ENCODE measurements at places on chromosomes 2 and 18.

DNA sequence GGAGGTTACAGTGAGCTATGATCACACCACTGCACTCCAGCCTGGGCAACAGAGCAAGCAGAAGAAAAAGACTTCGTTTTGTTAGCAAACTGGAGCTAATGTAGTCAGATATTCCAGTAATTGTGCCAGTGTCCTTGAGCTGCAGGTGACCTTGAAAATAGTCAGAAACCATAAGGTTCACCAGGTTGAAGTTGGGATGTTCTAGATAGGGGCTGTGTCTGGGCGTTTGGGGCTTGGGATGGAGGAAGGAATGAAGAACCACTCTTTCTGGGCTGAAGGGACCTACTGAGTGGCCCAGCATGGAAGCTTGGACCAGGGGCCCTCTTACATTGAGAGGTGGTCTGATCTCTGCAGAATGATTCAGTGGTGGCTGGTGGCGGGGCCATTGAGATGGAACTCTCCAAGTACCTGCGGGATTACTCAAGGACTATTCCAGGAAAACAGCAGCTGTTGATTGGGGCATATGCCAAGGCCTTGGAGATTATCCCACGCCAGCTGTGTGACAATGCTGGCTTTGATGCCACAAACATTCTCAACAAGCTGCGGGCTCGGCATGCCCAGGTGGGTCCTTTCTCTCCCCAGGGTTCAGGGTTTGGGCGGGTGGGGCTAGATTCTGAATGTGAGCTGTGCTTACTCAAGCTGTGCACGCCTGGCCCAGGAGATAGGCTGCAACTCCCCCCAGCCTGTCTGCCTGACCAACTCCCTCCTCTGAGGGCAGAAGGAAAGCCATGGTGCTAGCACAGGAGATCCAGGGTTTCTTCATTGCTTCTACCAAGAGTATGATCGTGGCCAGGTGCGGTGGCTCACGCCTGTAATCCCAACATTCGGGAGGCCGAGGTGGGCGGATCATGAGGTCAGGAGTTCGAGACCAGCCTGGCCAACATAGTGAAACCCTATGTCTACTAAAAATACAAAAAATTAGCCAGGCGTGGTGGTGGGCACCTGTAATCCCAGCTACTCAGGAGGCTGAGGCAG is 17.1 kb downstream of the CCT7 start:
- DNase-seq: no peak

GRCh38 chr2:11592671-11593574 is 59.1 kb downstream of the GREB1 start:
- no peak for DNase-seq

DNA sequence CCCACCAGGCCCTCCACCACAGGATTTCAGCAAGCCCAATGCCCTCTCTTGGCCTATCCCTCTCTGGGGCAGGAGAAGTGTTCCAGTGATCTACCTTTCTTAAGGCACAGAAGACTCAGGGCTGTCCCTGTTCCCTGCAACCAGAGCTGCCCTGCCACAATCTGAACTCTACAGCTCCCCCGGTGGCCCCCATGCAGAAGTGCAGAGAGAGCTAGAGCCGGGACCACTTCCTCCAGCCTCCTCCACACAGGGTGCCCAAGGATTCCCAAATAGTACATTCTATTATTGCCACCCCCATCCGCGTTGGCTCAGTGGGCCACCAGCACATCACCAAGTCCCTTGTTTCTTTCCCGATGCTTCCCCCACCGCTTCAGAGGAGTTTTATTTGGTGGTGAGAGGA is 114.8 kb upstream of the PTPRM start:
- DNase-seq: no peak

GRCh38 chr2:152344579-152345195 is 9.7 kb downstream of the FMNL2 start:
- DNase-seq: peak; percentile 22

- peak; percentile 54 for DNase-seq
These were observed 100.7 kb downstream of the MYT1L start for GRCh38 chr2:2230433-2230817.

Data from NCI-H526 (cell line).